ENCODE measurements at places on chromosomes 2 and 18.

DNA sequence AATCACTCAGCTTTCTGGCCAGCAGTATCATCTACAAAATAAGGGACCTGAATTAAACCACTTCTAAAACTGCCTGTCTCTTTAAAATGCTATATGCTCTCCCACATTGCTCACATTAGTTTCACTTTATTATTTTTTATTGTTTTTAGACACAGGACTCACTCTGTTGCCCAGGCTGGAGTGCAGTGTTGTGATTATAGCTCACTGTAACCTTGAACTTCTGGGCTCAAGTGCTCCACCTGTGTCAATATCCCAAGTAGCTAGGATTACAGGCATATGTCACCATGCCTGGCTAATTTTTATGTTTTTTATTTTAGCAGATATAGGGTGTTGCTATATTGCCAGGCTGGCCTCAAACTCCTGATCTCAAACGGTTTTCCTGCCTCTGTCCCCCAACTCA is 591.3 kb upstream of the ZNF804A start:
- no peak for DNase-seq

DNA sequence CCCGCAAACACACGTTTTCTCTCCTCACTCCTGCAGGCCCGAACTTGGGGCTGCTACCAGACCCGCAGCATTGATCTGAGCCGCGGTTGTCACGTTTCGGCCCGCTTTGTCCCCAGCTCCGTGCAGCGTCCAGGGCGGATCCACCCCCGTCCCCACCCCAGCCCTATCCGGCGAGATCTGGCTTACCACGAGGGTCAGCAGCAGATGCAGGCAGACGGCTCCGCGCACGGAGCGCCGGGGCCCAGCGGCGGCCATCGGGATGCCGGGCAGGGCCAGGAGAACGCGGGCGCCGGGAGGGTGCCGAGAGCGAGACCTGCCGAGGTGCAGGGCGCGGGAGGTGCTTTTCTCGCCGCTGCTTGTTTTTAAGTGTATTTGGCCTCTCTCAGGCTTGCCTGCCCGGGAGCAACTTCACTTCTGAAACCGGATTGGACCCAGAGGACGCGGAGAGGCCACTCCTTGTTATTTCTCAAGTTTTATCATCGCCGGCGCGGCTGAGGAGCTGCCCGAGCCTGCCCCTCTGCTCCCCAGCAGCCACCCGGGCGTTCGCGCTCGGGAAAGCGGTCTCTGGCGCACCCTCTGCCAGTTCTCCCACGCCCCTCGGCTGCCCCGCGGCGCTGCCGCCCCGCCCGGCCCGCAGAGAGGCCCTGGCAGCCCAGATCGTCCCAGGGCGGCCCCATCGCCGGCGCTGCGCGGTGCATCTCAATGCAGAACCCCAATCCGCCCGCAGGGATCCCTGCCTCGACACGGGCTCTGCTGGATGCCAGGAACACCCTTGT is at the start of gene DSC3:
Gene DSC3, minus strand, starts transcription at position 337 of the 776 bp plus-strand sequence. Its CDS starts 82 bp downstream, at position 255.
- no peak for DNase-seq

DNA sequence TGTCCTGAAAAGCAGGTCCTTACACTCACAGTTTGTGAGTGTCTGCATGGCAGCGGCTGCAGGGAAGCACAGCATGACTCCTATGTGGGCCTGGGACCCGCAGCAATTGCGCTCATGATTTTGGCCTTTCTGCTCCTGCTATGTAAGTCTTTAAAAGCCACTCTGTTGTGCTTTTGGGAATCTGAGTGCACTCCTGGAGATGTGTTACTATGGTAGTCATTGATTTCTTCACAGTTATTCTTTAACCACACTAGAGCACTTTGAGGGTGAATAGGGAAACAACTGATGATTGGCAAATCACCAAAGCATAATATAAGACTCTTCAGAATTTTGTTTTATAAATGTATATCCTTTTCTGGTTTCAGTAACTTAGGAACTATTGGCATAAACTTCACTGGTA is 40.9 kb downstream of the DSG2 start:
- no peak for DNase-seq

- DNase-seq = peak; percentile 36
Observed at GRCh38 chr2:209663139-209663538, 108.5 kb upstream of the UNC80 start.

DNA sequence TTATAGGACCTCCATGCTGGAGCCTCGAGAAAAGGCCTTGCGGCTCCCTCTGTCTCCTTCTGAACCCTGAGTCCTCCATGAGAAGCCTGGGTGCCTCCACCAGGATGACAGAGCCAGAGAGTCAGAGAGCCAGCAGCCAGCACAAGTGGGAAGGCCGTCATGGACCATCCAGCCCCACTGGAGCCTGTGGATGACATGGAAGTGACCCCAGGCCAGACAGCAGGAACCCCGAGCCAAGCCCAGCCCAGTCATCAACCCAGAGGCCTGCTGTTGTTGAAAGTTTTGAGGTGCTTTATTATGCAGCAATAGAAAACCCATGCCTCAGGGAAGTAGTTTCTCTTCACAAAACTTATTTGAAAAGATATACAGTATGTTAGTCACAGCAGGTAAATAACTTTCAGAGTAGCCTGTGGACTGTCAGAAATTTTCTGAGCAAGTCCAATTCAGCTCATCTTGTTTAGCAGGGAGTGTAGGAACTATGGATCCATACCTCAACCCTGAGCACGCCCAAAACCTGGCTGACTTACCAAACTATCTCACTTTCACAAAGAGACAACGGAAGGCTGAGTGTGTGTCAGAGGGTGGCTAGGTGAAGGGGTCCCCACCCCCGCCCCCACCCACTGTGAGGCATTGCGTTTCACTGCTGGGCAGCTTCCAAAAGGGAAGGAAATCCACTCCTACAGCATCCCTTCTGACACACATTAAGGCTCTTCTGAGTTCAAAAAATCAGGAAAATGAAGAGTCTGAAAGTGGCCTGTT is 79.9 kb upstream of the NDUFV2 start:
- no peak for DNase-seq

GRCh38 chr2:70751881-70752280 is 16.1 kb downstream of the ADD2 start:
- no peak for DNase-seq
